ENCODE measurements at places on chromosomes 16 and 17.

- no peak for DNase-seq
These were observed 125.6 kb downstream of the GAS7 start for GRCh38 chr17:10072556-10073425.

GRCh38 chr17:51032850-51033249 lies 87.8 kb downstream of the SPAG9 start:
- DNase-seq: no peak

GRCh38 chr17:66829386-66829864 lies 5.5 kb upstream of the CACNG5 start:
- DNase-seq: no peak

DNA sequence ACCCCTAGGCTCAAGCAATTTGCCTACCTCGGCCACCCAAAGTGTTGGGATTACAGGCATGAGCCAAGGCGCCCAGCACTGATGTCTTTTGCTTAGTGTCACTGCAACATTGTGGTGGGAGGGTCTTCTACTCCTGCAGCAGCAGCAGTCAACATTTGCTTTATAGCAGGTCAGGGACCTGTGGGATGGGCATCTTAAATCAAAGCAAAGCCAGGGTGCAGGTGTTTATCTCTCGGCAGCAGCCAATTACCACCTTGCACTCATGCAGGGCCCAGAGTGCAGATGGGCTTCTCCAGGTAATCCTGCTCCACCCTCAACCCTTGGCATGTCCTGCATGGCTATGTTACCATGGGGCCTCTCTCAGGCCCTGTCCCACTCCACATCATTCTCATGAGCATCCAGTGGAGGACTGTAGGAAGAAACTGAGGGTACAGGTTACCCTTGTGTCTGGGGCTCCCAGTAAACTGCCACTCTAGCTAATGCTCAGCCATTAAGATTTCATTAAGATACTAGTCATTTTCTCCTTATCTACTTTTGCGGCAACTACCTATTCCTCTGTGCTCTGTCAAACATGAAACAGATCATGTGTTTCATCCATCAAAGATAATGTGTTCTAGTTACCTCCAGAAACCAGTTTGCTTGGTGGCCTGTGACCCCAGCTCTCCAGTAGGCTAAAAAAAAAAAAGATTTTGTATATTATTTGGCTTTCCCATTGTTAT lies 16.8 kb downstream of the ADGRG5 start:
- no peak for DNase-seq

GRCh38 chr16:11674818-11675560 lies 6.7 kb downstream of the SNN start:
- DNase-seq: no peak

DNA sequence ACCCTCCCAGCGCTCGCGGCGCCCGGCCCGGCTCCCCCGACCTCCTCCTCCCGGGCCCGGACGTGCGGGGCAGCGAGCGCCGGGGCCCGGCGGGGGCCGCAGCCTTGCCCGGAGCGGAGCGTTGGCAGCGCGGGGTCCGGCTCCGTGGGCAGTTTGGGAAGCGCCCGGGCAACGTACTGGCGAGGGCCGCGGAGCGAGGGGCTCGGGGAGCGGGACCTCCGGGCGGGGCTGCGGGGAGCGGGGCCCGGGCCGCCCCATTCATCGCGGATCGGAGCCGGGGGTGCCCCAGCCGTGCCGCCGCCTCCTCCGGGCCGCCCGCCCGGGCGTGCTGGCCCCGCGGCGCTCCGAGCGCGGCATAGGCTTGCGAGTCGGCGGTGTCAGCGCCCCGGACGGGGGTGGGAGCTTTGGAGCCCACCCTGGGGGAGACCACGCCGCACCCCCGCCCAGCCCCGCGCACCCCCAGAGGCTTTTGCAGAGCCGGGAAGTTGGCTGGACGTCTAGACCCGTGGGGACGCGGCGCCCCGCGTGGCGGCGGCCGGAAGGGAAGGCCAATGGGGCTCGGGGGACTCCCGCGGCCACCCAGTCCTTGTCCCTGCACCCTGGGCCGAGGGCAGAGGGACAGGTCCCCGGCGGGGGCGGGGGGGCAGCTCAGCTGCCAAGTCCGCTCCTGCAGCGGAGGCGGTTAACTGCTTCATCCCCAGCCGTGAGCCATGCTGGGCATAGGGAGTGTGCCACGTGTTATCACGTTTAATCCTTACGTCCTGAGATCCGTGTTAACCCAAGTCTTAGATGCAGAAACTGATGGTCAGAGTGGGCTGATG lies 852 bp downstream of the ZNF469 start:
- peak; percentile 68 for DNase-seq

DNA sequence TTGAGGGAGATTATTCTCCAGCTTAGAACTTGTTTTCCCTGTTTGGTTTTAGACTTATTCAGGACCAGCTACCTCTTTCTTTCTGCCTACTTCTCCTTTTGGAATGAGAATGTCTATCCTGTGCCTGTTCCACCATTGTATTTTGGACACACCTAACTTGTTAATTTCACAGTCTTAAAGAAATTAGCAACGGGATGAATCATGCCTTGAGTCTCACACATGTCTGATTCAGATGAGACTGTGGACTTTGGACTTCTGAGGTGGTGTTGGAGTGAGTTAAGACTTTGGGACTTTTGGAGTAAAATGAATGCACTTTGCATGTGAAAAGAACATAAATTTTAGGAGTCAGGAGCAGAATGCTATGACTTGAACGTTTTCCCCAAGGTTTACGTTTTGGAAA lies 581.4 kb downstream of the CDH11 start:
- DNase-seq: no peak

DNA sequence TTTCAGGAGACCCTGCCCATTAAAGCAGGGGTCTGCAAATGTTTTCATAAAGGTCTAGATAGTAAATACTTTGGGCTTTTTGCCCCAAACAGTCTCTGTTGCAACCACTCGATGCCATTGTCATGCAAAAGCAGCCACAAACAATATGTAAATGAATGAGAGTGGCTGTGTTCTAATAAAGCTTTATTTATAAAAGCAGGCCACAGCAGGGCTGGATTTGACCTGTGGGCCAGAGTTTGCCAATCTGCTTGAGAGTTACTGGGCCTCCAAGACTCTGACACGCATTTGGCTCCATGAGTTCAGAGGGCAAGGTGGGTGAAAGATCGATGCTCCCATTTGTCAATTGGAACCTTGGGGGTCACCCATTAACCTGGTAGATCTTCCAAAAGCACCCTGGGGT lies 217.3 kb upstream of the SDK2 start:
- no peak for DNase-seq

DNA sequence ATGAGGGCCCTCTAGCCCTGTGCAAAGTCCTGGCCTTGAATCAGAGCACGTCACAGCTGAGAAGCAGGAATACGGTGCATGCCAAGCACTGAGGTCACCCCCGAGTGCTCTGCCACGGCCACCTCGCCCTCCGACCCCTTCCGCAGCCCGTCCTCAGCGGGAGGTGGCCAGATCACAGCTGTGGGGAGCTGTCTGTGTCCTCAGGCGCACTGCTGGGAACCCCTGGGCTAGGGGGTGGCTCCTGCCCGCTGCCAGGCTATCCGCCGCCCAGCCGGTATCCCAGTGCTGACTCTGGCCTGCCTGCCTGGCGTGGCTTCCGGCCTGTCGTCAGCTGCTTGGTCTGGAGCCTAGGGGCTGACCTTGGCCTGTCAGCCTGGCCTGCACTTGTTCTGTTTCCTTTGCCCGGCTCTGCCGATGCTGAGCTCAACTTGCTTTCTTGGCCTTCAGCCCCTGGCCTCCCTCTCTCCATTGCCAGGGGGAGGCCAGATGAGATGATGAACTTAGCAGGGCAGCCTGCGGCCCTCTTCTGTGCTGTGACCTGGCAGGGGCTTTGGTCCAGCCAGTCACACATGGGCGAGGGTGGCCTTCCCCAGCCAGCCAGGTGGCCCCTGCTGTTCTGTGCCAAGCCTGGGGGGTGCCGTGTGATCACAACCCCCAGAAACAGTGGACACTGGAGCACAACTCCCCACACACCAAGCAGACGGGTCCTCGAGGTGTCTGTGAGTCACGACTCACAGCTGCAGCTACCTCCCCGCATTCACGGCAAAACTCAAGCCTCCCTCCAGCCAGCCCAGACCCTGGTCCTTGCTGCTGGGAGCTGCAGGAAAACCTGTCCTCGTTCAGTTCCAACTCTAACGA lies 77.3 kb downstream of the ZDHHC7 start:
- peak; percentile 91 for DNase-seq

DNA sequence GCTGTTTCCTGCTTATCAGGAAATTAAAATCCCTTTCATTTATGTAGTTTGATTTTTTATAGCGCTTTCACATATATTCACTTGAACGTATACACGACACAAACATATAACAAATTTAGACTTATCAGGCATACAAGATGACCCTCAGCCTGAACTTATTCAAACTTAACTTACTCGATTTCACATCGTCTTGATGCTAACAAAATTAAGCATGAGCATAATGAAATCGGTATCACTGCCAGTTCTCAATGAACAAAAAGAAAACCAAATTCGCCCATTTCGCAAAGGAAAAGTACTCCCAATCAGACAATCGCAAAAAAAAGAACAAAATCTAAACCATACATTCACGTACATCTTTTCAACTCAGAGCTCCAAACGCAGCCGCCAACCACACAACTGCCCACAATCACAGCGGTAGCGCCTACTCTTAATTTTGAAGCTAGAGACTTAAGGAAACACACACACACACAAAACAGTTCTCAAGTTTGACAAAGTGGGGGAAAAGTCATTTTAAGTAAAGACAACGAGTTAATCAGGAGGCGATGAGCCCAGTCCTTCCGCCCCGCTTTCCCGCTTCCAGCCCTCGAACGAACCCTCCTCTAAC lies 1.1 kb downstream of the GJC1 start:
- no peak for DNase-seq

- no peak for DNase-seq
These were observed 21.5 kb downstream of the RGS9 start for GRCh38 chr17:65158622-65159021.

DNA sequence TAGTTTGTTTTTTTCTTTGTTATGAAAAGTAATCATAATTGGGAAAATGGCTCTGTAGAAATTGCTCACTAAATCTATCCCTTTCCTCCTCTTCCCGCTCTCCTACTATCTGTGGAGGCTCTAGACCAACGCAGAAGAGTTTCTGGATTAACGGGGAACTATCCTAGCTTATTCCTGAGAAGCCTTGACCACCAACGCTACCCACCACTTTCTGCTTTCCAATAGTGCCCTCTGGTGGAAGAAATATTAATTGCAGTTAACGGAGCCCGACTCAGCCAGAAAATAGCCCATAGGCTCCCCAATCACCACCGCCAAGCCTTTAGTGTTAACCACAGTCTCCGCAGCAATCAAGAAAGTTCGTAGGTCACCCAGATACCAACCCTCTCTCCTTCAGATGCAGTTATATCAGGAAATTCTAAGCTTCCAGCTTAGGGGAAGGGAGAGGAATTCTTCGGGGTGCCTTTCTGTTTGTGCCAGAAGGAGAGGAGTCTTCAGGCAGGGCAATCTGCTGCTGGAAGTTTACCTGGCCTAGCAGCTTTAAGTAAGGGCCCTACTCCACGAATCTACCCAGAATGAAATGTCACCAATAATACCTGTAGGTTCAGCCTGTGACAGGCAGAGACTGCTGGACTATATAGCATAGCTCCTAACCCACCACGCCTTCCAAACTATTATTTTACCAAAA lies 23.0 kb upstream of the NSRP1 start:
- no peak for DNase-seq

- DNase-seq: no peak
These were observed 611 bp upstream of the ANKRD40 start for GRCh38 chr17:50708050-50709000.

DNA sequence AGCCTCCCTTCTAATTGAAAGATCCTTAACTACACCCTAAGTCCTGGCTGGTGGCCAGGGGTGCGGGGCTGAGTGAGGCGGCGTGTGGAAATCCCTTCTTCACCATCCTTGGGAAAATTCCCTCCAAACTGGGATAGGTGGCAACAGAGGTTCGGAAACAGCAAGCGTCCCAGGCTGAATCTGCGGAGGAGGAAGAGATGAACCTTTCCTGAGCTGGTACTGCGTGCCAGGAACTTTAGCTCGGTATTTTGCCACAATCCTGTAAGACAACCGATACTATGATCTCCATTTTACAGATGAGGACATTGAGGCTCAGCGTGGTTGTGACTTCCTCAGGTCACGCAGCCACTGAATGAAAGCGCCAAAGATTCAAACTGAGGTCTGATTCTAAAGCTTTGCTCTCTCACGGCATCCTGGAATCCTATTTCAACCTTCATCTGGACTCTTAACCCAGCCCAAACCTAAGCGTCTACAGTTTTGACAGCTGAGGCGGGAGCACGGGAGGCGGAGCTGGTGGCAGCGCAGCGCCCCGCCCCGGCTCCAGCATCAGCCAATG lies 583 bp upstream of the CYLD start:
- DNase-seq: peak; percentile 34

- no peak for DNase-seq
These were observed 5.4 kb upstream of the MMD start for GRCh38 chr17:55426851-55427586.

DNA sequence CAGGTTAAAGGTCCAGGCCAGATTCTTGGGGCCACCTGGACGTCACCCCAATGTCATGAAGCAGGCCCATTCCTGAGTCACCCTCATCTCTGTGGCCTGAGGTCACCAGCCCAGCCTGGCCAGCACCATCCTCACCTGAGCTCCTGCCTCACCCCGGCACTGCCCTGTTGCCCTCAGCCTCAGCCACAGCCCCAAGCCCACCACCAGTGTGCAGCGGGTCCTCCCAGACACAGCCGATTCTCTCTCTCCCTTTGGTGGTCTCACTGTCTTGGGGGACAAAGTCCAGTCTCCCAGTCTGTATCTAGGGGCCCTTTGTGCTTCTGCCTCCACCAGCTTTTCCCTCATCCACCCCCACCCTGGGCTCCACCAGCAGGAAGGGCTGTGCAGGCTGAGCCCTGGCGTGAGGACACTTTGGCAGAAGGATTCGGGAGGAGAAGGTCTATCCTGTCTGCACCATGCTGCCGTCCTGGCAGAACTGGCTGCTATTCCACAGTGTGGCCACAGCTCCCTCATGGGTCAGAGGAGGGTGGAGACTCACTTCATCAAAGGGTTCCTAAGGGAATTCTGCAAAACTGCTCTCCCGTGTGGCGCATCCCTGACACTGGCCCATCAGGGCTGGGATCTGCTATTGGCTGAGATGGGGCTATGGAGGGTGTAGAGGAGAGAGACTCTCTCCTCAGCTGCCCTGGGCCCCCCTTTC lies 64.3 kb downstream of the PRMT7 start:
- no peak for DNase-seq

DNA sequence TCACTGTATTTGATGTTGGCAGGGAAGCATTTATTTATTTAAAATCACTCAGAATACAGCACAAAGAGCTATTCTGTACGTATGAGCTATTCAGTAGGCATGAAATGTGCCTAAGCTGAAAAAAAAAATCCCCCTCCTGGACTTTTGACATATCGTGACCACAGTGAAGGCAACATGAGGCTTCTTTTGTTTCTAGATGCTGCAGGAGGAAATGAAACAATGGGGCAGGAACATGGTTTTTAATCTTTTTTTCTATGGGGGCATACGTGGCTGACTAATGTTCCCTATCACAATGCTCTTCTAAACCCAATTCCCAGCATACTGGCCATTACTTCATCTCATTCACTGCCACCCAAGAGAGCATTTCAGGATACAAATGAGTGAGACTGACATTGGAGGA lies 191.0 kb upstream of the PMFBP1 start:
- DNase-seq: no peak

- DNase-seq: no peak
These were observed 31.5 kb upstream of the EMP2 start for GRCh38 chr16:10611825-10612342.

Measured in ovary (tissue), 10 donors.